ENCODE measurements at places on chromosomes 7 and 10. TPM values are rescaled to one million over a fixed set of nuclear protein-coding genes. Genes with fewer than 3 reads are reported as not detected.

GRCh38 chr10:115944538-115944937 lies 328.5 kb downstream of the GFRA1 start:
- DNase-seq = no peak

DNA sequence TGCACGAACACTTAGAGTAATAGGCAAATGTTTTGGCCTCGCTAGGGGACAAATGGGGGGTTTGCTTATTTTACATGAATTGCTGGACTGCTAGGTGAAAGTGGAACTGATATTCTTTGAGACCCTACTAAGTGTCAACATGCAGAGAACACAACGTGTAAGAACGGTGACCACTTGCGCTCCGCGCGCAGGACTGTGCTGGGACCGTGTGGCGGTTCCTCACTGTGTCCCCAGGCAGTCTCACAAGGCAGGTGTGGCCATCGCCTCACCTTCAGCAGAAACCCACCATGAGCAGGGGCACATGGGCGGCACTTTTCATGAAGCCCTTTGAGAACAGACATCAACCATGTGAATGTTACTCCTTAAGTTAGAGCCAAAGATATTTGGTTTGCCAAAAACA lies 27.2 kb downstream of the PTPRN2 start:
- DNase-seq = no peak

DNA sequence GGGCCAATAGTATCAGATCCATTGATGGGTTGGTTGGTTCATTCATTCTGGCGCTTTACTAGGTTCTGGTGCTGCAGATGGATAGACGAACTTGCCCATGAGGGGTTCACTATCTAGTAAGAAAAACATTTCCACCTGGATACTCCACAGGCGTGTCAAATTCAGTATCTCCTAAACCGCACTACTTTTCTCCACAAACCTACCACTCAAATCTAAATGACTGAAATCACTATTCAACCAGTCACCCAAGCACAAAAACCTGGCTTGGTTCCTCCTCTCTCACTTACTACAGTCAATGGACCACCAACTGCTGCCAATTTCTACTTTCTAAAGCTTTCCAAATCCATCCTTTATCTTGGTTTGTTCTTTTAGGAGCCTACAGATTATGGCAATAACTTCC lies 572 bp downstream of the AGK start:
- DNase-seq = no peak

- DNase-seq = no peak
Measured at GRCh38 chr10:43206391-43207235, 60.3 kb downstream of the RASGEF1A start.

DNA sequence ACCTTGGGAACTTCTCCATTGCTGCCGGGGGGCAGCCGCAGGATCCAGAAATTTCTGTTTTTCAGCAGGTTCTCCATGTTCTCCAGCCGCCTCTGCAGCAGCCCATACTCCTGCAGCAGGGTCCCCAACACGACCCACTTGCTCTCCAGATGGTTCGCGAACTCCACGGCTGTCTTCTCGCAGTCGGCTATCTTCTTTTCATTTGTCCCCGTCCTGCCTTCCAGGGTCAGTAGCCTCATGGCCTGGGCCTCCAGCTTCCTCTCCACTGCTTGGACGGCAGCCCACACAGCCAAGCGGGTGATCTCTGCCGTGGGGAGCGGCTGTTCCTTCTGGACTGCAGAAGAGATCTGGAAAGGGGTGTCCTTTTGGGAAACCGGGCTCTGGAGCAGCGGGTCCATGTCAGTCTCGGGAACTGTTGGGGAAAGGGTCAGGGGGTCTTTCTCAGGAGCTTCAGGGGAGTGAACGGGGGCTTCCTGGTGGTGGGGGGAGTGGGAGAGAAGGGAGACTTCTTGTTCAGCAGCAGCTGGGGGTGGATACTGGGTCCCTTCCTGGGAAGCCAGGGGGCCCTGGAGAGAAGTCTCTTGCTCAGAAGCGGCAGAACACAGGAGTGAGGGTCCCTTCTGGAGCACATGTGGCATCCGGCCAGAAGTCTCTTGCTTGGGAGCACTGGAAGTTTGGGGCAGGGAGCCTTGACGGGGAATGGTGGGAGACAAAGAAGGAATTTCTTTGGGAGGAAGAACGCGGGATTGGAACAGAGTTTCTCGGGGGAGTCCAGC lies 5.5 kb downstream of the ZNF777 start:
- no peak for DNase-seq

GRCh38 chr7:131305152-131305551 lies 22.5 kb upstream of the MKLN1 start:
- no peak for DNase-seq

DNA sequence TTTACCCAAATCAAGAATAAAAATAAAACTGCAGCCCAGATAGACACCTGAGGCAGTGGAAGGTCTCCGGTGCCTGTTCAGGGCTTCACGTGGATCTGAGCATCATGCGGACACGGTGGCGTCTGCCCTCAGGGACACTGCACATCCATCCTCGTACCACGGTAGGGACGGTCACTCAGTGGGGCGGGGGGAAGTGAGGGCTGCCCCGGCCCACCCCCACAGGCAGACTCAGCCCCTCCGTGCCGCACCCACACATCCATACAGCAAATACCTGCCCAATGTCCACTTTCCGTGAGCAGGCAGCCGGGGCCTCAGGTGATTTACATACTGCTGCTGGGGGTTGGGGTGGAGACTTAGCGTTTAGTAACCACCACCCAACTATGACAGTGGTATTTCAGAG lies 207.8 kb downstream of the DIP2C start:
- DNase-seq = no peak

- no peak for DNase-seq
Measured at GRCh38 chr7:152011860-152012259, 13.6 kb upstream of the GALNT11 start.

- DNase-seq = no peak
Measured at GRCh38 chr7:88666626-88667025, 92.9 kb upstream of the ZNF804B start.

DNA sequence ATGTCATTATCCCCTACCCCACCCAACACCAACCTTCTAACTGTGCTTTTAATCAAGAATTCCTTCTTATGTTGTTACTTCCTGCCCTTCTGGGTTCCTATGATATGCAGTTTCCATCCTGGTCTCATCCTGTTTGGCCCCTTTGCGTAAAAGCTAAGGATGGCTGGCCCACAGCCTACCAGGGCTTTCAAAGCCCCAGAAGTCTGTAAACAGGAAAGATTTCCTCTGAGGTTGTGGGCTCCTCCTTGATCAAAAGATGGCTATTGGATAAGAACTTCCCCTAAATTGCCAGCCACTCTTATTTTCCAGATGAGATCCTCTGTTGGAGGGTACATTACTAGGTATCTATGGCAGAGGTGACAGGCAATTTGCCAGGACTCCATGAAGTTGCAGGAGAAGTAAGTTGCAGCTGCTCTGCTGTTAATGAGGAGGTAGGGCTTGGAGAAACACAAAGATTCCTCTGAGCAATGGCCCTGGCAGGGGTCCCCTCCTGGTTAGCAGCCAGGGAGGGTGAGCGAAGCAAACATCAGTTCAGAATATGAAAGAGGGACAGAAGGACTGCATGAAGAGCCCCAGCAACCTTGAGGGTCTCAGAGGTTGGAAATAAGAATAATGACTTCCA lies 32.1 kb downstream of the NRP1 start:
- DNase-seq = peak; percentile 71

DNA sequence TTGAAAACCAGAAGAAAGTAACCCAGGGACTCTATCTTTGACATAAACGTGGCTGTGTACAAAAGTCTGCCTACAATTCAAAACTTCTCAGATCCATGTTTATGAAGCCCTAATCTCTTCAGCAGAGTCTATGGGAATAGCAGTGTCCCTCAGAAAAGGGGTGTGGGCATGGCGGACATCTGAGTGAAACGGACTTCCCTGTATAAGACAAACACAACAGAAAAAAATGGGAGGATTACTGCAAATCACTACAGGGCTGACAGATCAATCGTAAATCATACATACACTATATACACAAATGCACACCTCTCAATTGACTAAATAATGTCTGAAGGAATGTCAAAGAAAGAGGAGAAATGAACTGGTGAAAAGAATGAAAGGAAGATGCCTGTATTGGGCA lies 114.0 kb downstream of the ATE1 start:
- DNase-seq = no peak

- no peak for DNase-seq
Measured at GRCh38 chr10:7506571-7506970, 95.7 kb upstream of the SFMBT2 start.

DNA sequence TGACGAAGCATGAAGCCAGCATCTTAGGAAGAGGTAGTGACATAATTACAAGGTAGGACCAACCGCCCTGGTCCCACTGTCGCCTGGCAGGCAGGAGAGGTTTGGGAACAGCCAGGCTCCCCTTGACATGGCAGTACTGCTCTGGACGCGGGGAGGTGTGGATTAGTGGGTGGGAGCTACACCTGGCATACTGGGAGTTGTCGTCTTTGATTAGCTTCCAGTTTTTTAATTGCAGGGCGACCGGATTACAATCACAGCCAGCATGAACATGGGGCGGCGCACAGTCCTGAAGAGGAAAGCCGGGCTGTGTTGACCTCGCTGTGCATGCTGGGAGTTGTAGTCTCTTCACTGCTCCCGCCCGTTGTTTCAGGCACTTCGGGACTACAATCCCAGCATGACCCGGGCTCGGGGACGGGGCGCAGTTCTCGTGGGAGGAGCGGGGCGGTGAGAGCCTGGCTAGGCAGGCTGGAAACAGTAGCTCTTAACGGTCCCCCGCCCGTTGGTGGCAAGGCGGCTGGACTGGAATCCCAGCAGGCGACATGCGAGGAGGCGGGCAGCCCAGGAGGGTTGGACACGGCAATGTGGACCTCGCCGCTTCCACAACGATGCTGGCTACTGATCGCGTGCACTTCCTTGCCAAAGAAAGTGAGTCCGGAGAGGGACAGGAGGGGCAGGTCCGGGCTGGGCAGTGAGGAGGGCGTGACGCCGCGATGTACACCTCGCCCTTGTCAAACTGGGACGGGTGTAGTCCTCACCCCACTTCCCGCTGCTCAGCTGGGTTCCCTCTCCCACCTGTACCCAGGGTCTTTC lies 98.0 kb upstream of the ZNF722 start:
- DNase-seq = no peak

- no peak for DNase-seq
Measured at GRCh38 chr10:88270061-88270808, 312.9 kb downstream of the RNLS start.

Gene CDH23
- total RNA-seq = not detected

Gene ASAH2
- 3.4 TPM for total RNA-seq

Gene ATG9B
- not detected for total RNA-seq

Gene TAC1
- not detected for total RNA-seq
